Amniotic stem cell (primary cell): ENCODE measurements at places on chromosomes 4 and X.

DNA sequence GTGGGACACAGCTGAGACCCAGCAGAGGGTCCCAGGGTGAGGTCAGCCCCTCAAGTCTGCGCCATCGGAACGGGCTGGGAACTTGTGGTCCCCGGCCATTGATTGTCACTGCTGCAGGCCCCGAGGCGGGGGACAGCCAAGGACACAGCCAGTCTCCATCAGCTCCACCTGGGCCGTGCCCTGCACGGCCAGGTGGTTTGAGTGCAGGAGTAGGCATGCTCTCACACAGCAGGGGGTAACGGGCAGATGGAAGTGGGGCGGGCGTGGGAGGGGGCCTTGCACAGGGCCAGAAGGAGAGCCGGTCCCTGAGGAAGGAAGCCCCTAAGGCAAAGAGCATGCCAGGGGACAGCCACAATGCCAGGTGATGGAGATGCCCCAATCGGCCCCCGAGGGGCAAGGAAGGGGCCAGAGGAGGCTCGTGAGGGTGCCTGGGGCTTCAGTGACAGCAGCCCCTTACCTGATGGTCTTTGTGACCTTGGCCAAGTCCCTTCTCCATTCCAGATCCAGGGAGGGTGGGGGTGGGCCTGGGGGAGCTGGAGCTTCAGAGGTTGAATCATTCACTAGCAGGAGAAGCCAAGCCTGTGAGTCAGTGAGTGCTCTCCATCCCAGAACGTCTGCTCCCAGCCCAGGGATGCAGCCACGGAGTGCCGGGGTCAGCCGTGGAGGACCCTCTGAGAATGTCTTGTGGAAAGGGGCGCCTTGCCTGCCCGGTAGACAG lies 2.3 kb downstream of the ATP2B3 start:
- no peak for DNase-seq

GRCh38 chr4:7826176-7826908 lies 113.3 kb downstream of the AFAP1 start:
- no peak for DNase-seq

DNA sequence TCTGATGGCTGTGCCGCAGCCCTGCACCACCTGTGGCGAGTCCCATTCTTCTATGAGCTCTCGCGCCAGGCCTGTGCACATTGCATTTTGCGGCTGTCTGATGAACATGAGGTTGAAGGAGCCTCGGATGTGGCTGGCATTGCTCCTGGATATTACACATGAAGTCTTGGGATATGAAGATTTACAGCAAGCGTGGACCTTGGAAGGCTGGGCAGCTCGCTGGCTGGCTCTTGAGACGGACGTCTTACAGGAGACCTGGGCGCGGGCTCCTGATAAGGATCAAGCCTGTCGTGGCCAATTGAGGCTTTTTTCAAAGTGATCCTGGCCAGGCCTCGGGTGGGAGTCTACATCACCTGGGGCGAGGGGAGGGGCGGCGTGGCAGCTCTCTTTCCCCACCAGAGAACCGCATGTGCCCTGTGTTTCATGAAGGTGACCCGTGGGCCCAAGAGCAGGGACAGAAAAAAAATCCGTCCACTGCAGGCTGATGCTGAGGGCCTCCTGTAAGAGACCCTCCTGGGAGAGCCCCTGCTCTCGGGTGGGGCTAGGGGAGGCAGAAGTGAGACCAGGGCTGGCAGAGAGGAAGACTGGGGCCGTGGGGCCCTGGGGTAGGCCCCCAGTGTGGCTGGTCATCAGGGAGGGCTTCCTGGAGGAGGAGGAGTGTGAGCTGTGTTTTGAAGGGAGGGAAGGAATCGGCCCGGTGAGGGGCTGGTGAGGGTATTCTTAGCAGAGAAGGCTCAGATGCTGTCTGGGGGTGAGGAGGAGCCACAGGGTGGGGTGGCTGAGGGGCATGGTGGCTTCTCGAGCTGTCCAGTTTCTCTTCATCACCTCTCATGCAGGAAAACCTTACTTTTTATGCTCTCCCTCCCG lies 23.6 kb downstream of the CPZ start:
- DNase-seq: no peak

DNA sequence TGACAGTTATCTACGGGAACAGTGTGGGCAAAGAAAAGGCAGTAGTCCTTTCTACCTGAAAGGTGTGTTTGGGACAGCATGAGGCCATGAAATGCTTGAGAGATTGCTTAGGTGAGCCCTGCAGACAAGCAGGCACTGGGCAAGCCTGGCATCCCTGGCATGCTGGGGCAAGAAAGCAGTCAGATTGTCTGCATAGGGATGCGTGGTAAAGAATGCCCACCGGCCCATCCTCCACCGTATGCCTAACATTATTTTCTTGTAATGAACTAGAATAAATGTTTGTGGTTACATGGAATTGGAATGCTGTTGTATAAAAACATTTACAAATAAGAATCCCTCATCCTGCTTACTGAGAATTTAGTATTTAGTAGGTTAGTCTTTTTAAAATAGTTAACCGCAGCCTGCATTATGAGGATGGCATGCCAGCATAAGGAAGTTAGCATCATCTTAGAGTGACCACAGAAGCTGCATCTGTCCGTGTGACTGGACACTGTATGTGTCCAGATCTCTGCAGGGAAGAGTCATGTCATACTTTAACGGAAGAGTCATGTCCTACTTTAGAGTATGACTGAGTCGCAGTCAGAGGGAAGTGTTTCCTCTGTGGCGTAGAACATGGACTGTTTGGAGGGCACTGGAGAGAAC lies 18.9 kb downstream of the ZBTB49 start:
- DNase-seq: no peak

DNA sequence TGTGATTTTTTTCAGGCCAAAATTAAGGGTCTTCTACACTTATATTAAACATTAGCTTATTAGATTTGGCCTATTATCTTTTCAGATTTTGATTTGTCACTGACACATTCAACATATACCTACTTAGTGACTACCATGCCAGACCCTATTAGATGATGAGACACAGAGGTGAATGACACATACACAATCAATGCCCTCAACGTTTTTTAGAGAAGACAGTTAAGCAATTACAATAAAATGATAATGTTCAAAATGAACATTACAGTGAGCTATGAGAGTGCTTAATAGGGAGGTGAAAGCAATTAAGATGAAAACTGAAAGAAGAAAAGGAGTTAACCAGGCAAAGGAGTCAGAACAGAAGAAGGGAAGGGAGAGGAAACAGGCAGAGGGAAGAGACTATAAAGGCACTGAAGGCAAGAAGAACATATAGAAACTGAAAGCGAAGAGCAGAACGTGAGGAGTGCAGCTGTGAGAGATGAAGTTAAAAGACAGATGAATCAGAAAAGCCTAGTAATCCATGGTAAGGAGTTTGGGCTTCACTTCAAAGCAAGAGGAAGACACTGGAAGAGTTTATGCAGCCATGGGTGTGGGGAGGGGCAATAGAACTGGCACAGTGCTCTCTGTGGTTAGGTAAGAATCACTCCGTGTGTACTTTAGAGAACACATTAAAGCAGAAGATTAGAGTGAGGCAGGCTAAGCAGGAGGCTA lies 119.0 kb downstream of the REELD1 start:
- DNase-seq: peak; percentile 17
